AG09309 (cell line): ENCODE measurements at places on chromosomes 7 and 10.

DNA sequence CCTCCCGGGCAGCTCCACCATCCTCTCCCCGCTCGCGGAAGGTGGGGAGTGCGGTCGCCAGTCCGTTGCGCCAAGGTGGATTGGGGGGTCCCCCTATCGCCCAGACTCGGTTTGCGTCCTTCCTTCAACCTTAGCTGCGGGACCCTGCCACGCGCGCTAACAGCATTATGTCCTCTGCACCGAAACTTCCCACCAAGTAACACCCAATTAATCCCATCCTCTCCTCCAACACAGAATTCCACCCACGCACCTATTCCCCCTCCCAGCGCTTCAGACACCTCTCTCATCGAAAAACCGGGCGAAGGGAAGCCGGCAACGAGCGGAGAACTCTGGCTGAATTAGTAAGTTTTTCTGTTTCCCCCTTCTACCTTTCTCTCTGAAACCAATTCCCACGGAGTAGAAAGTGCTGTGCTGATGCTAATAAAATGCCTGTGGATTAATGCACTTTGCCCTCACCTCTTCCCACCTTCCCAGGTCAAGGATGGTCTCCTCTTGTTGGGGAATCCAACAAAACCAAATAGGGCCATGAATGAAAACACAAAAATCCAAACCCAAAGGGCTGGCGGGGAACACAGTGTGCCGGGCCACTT is 947 bp downstream of the HOXA3 start:
- no peak for DNase-seq

GRCh38 chr10:75201793-75202307 is 8.7 kb upstream of the VDAC2 start:
- DNase-seq, result no peak

GRCh38 chr7:17546189-17546588 is 247.7 kb downstream of the AHR start:
- DNase-seq, result no peak

- no peak for DNase-seq
Measured at GRCh38 chr7:36441344-36442022, 51.8 kb downstream of the ANLN start.

DNA sequence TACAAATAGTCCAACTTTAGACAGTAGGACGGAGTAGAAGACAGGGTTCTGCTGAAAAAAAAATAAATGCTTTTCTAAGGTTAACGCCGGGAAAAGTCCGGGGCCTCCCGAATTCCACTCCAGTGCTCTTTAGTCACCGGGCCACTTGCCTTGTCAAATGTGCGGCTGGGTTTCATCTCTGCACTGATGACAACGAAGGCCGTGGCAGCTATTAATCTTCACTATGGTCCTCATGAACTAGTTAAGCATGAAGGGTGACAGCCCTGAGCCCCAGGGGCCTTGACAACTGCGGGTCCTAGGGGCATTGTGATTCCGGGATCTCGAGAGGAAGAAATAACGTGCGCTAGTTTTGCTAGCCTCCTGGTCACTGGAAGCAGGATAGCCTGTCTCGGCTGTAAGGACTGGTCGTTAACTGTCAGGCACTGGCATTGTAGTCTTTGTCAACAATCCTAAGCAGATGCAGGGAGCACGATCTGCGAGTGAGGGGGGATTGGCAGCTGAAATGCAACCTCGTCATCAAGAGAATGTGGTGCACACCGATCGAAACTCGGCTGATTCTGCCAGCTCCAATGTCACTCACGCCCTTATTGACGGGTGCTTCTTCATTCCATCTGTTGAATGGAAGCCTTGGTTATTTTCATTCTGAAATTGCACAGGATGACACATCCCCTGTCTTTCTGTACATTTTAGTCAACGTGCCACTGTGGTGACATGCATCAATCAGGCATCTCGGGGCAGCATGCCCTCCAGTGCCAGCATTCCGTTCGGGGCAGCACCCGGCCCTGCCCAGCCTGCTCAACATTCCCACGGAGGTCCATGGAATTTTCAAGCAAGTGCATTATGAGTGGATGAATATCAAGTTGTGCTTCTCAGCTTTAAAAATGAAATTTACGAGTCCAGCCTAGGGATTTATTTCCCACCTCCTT is 51.6 kb upstream of the MGMT start:
- no peak for DNase-seq

GRCh38 chr10:124614003-124614659 is 130.0 kb downstream of the FAM53B start:
- DNase-seq, result no peak
